ENCODE measurements at places on chromosomes 1 and 21.

- DNase-seq: no peak
These were observed 3.4 kb downstream of the PRPF38B start for GRCh38 chr1:108695535-108695934.

DNA sequence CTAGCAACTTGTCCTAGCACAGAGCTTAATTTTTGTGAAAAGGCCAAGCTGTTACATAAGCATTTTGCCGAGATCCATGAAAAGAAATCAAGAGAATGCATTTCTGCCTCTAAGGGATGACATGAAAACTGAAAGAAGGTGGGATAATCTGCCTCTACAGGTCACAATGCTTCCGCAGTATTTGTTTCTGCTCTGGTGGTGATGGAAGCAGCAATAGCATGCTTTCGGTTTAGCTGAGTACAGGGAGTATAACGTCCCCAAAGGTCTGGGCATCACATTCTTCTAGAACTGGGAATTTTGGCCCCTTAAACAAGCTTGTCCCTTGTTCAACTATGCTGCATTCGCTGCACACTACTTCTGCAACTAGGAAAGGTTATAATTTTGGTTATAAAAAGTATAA, 14.4 kb upstream of the MAGI3 start:
- DNase-seq: no peak

- no peak for DNase-seq
These were observed 54.5 kb upstream of the NADK start for GRCh38 chr1:1832820-1833219.

- DNase-seq: no peak
These were observed 39.7 kb downstream of the NME7 start for GRCh38 chr1:169327875-169328274.

DNA sequence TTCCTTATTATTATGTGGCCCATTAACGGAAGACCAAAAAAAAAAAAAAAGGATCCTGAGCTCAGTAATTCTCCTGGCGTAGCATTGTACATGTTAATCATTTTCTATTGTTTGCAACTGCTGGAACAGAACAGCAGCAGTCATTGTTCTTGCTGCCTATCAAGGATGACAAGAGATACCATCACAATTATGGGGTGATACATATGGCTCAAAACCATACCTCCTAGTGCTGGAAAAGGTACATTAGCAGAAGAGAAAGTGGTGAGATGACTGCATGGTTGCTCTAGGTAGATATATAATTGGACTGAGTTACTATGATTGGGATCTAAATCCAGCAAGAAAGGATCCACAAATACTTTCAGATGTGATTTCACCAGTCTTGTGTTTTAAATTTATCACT, 13.3 kb upstream of the TLR5 start:
- no peak for DNase-seq

- no peak for DNase-seq
These were observed 101.8 kb downstream of the NFIA start for GRCh38 chr1:61184040-61184713.

GRCh38 chr21:40118527-40118926, 251.3 kb downstream of the PCP4 start:
- DNase-seq: no peak

DNA sequence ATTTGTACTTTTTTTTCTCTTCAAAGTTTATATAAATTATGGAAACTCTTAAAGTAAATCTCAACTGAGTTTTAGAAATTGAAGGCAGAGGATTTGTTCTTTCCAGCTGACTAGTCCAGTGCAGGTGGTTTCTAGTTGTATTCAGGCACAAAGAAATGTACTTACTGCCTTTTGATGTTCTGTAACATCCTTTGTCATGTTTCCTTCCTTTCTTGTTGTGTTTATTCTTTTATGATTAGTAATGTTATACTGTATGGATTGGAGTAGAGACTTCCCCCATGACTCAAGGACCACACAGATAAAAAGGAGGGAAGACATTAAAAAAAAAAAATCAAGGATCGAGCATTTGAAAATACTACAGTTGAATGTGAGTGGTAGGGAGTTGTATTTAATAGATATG, 8.0 kb downstream of the HIPK1 start:
- no peak for DNase-seq

DNA sequence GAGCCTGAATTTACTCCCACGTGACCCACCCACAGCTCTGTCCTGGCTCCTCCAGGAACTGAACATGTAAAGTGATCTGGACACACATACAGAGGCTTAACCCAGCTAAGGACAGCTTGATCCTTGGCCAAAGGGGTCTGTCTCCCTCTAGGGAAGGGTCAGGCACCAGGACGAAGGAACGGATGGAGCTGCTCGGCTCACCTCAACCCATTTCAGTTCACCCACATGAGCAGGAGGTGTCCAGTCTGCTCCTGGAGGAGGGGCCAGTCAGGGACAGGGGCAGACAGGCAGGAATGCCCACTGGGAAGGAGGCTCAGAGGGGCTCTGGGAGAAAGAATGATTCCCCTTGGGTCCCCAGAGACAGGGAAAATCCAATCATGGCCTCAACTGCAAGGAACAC, 567.2 kb downstream of the PTPRU start:
- DNase-seq: no peak
